Amygdala (tissue), 56 donors: ENCODE measurements at places on chromosomes 13 and 19.

DNA sequence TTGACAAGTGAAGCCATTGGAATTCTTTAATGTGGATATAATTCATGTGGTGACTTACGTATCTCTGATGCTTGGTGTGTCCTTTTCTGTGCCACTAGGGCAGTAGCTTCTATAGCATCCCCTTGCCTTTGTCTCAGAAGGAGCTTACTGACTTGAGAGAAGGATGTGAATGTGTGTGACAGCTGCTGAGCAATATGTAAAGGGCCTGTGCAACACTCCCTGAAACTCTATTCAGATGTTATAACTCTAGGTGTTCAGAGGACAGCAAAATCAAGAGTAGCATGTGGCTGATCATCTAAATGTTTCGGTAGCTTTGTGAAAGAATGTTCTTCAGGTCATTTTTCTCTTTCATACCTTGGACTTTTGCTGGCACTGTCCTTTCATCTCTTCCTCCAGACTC is 189.5 kb downstream of the LMO7 start:
- no peak for DNase-seq

GRCh38 chr13:33410619-33411018 is 125.1 kb upstream of the STARD13 start:
- no peak for DNase-seq

DNA sequence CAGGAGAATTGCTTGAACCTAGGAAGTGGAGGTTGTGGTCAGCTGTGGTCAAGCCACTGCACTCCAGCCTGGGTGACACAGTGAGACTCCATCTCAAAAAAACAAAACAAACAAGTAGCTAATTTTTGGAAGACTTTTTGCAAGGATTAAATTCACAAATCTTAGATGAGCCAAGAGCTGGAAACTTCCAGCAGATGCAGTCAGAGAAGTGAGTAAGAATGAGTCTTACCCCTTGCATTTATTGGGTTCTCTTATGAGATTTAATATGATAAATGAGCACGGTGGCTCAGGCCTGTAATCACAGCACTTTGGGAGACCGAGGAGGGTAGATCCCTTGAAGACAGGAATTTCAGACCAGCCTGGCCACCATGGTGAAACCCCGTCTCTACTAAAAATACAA is 44.9 kb upstream of the NBEA start:
- no peak for DNase-seq

- no peak for DNase-seq
Measured at GRCh38 chr13:89565476-89566100, 1781.9 kb upstream of the MIR17HG start.

DNA sequence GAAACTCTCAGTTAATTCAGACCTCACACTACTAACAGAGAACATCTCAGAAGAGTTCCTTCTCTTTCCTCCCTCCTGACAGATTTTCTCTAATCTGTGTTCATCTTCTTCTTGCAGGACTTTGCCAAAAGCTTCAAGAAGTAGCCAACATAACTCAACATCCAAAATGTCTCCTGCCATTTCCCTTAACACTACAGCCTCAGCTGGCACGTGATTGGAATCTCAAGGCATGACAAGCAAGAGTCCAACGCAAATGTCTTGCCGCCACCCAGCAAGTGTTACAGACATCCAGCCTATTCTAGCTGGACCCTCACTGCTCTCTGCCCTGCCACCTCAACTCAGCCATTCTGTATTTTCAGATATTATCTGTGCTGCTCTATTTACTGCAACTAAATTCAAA is 135.1 kb downstream of the DNAJC15 start:
- DNase-seq = no peak

GRCh38 chr19:53898166-53898565 is 10.9 kb upstream of the CACNG7 start:
- no peak for DNase-seq

DNA sequence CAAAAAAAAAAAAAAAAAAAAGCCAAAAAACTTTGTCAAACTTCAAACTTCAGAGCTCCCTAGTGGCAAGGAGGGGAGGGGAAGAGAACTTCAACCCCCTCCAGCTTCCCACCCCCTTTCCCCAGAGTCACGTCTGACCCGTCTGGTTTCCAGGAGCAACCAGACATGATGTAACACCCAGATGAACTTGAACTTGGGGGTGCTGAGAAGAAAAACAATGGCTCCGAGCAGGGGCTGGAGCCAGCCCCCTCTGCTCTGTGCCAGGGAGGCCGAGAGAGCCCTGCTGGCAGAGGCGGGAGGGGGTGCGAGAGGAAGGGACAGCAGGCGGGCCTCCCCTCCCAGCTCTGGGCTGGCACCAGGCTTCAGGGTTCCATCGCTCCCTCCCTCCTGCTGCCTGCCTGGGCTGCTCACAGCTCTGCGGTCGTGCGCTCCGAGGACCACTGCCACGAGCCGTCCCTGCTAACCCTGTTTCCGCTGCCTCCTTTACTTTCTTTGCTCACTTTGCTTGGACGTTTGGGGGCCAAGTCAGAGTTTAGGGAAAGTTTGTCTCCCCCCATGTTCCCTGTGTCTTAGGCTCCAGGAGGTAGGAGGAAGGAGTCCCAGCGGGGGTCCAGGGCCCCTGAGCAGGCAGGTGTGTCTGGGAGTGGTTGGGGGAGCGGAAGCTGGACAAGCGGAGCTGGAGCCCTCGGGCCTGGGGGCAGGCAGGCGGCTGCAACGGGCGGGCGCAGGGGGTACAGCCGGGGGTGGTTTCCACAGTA is 11.1 kb downstream of the LYL1 start:
- no peak for DNase-seq

GRCh38 chr13:32203736-32204135 is 111.4 kb downstream of the ZAR1L start:
- DNase-seq = no peak

DNA sequence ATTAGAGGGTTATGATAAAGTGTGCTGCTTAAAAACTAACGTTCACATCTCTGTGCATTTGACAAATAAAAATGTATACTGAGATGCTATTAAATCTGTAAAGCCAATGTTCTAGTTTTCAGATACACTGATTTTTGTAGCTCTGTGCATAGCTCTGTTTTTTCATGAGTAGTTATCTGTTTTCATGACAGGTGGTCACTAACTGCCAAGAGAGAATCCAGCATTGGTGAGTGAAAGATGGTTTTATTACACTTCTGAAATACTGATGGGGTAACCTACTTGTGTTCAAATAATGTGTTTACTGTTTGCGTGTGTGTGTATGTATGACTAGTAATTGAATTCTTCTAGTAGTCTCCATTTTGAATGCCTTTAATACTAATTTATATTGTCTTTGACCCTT is 29.0 kb downstream of the URI1 start:
- DNase-seq = no peak

DNA sequence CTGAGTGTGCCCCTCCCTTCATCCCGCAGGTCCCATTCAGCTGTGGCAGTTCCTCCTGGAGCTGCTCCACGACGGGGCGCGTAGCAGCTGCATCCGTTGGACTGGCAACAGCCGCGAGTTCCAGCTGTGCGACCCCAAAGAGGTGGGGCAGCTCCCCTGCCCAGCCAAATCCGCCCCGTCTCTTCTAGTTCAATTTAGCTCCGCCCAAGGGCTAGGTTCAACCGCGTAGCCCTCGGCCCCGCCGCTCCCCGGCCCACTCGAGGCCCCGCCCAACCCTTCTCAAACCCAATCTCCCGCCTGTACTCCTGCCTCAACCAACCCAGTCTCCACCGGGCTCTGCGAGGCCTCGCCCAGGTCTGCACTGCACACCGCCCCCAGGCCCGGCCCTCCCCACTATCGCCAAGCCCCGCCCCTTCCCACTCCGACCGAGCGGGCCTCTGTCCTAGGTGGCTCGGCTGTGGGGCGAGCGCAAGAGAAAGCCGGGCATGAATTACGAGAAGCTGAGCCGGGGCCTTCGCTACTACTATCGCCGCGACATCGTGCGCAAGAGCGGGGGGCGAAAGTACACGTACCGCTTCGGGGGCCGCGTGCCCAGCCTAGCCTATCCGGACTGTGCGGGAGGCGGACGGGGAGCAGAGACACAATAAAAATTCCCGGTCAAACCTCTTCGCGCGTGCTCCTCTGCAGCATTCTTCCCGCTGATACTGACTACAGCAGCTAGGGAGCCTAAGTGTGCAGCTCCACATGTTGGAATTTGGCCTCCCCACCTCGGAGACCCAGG is 2.9 kb downstream of the ETV2 start:
- peak; percentile 36 for DNase-seq

DNA sequence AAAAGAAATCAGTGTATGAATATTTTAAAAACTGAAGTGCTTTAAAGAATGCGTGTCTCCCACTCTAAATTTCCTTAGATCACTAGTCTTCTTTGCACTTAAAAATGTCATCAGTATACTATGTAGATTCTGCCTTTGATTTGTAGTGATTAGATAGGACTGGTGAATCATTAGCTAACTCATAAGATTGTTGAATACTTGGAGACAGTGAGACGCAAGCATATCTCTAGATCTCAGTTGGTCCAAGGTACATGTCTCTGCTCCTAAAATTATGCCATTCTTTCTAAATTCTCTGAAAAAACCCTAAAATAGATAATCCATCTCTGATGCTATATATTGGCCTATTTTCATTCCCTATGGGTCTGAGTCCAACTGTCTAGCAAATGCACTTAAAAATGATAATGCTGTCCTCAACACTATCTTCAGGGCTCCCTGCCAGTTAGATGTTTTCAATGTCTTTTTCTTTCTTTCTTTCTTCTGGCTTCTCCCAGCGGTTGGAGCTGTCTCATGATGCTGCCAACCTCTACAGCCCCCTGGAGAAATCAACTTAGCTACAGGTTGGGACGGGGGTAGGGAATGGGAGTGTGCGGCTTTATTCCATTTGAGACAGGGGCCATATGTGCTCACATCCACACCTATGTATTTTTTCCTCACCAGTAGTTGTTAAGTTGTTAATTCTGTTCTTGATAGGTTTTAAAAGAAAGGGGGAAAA is 301.0 kb downstream of the NDFIP2 start:
- no peak for DNase-seq

- peak; percentile 67 for DNase-seq
Measured at GRCh38 chr13:112940236-112940635, 28.8 kb upstream of the MCF2L start.

GRCh38 chr19:18809149-18809868 is 18.2 kb upstream of the COMP start:
- no peak for DNase-seq
